ENCODE measurements at places on chromosomes 11 and 22.

DNA sequence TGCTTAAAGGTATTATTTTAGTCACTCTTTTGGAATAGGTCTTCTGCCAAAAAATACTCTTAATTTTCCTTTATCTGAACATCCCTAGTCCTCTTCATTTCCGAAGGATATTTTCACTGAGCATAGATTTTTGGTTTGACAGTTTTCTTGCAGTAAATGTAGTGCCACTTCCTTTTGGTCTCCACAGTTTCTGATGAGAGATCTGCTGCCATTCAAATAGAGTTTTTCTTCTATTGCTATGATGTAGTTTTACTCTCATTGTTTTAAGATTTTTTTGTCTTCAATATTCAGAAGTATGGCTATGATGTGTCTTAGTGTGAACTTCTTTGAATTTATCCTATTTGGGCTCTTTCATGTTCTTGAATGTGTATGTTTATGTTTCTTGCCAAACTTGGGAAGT, 281.1 kb upstream of the SORL1-AS1 start:
- no peak for DNase-seq

DNA sequence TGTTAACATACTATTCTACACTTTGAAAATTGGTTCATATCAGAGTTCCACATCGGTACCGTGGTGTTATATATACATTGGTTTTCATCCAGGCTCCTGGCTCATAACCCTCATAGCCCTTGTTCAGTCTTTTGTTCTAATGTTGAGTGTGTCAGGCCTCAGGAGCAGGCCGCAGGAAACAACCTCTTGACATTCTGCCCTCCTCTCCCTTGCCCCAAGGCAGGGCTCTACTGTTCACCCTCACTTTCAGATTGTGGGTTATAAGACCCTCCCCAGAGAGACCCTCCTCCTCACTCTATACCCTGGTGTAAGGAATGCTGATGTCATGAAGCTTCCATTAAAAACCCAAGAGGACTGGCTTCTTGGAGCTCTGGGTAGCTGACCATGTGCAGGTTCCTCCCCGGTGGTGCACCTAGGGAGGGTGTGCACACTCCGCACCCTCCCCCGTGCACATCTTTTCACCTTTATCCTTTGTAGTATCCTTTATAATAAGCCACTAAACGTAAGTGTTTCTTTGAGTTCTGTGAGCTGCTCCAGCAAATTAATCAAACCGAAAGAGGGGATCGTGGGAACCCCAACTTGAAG, 12.1 kb downstream of the SSH3 start:
- DNase-seq: no peak

GRCh38 chr22:24175160-24175808, 6.0 kb upstream of the SUSD2 start:
- no peak for DNase-seq

DNA sequence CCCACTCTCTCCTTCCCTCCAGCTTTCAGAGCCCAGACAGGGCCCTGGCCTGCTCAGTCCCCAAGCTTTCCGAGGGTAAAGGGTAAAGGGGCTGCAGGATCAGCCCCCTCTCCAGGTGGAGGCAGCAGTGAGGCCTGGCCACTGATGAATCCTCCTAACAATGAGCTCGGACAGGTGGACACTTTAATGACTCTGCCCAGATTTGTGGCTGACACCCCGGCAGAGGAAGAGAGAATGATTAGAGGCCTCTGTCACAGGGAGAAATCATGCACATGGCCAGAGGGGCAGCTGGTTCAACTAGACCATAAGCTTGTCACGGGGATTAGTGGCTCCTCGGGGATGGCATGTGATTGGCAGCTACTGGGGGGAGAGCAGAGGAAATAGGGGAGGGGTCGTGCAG, 587.5 kb upstream of the B3GAT1 start:
- no peak for DNase-seq

DNA sequence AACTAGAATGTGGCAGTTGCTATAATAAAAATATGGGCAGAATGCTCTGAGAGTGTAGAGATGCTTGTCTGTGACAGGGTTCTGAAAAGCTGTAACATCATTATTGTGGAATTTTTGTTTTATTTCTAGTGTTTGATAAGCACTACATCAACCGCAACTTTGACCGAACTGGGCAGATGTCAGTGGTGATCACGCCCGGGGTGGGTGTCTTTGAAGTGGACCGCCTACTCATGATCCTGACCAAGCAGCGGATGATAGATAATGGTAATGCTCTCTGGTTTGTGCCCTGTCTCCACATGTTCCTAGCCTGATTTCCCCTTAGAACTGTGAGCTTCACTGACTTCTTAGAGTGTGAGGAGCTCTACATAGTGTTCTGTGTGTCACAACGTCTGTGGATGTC, 48.8 kb downstream of the DEPDC5 start:
- no peak for DNase-seq

- DNase-seq: no peak
These were observed 728.1 kb downstream of the BRD1 start for GRCh38 chr22:49099496-49100124.

DNA sequence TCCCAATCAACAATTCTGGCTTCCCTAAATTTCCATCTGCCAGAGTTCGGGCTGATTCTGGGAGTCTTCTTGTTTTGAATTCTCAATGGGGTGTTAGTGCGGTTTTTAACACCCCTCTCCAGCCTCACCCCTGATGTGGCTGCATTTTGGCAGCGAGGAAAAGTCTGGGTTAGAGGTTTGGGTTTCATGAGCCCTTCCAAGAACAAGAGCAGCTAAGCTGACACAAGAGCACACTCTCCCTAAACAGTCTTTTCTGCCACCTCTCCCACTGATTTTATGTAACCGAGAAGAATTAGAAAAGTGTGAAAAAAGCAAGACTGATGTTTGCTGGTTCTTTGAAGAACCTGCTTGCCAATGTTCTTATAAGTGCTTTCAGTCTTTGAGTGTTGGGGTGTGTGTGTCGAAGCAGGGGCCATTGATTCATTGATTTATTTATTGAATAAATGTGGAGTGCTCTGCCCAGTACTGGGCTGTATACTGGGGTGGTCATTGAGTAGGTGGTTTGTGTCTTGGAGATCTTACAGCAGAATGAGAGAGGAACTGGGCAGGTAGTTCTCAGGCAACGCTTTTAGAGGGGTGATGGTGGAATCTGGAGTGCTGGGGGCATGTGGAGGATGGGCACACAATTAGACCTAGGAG, 101.5 kb downstream of the TRAF6 start:
- no peak for DNase-seq

- peak; percentile 2 for DNase-seq
These were observed 15.9 kb downstream of the PTPN5 start for GRCh38 chr11:18775492-18776292.
